ENCODE measurements at places on chromosomes 7 and 10.
A peak's percentile ranks its signal among the peaks of the same experiment; 100 is the strongest.

- DNase-seq = no peak
Measured at GRCh38 chr10:119407254-119407777, 135.2 kb downstream of the RGS10 start.

DNA sequence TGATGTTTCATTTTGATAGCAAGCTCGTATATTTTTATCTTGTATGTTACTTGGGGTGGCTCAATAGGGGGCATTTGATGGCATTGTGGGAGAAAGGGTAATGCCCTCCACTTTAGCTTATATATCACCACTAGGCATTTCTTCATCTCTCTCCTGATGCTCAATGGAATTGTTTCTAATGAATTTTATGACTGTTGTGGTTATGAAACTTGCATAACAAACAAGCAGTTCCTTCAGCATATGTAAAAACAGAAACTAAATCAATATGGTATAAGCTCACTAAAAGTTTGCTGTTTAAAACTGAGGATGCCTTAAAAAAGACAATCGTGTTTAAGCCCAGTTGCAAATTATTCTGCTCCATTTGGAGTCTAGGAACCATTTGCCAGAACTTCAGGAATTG, 75.5 kb downstream of the CDK14 start:
- DNase-seq = no peak

- DNase-seq = no peak
Measured at GRCh38 chr10:57849691-57850357, 417.9 kb downstream of the IPMK start.

- no peak for DNase-seq
Measured at GRCh38 chr10:90604636-90605035, 253.2 kb downstream of the HTR7 start.

GRCh38 chr10:62528441-62528840, 154.3 kb downstream of the ZNF365 start:
- DNase-seq = no peak

DNA sequence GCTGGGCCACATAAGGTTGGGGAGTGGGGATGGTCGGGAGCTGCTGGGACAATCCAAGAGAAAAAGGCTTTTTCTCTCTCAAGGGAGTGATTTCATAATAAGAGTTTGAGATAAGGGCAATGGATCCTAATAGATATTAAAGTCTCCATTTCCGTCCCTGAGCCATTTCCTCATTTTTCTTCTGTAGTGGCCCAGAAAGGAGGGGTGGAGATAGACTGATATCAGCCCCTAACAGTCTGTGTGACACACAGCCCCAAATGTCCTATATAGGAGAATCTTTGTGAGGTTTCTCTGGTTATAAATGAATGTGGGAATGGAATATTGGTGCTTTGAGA, 35.2 kb downstream of the PRSS2 start:
- no peak for DNase-seq

DNA sequence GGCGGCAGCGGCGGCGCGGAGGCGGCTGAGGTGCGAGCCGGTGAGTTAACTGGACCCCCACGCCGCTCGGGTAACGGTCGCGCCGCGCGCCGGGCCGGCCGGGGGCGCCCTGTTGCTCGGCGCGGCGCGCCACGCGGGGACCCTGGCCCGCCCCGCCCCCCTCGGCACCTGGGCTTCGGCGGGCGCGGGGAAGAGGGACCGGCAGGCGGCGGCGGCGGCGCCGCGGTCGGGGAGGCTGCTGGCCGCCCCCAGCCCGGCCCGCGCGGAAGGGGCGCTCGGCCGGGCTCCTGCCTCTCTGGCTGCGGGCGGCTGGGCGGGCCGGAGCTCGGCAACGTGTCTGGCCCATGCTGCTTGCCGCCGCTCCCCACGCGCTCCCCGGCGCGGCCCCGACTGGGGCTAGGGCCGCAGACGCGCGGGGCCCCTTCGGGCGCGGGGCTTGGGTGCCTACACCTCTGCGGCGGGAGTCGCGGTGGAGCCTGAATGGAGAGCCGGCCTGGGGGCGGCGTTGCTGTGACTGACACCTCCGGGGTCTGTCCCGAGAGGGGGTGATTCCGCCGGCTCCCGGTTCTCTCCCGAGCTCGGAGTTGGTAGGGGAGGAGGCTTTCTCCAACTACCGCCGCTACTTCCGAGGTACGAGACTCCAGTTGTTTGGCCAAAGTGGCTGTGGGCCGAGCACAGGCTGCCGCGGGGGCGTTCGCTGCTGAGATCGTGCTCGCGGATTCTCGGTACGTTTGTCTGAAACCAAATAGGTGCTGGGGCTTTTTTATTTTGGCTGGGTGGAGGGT, 494 bp downstream of the PALS2 start:
- DNase-seq = peak; percentile 27

DNA sequence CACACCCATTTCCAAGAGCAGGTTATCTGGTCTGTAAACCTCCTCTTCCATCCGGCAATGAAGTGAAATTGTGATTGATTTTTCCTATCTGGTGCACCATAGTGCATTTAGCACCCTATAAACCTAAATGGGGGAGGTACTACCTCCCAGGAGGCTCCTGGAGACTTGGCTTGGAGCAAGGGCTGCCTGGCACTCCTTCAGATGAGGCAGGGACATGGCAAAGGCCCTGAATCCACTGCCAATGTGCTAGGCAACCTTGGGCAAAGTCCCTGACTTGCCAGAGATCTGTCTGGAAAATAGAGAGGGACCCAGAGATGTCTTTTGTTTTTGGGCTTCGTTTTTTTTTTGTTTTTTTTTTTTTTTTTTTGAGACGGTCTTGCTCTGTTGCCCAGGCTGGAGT, 6.7 kb upstream of the GRID1 start:
- no peak for DNase-seq

DNA sequence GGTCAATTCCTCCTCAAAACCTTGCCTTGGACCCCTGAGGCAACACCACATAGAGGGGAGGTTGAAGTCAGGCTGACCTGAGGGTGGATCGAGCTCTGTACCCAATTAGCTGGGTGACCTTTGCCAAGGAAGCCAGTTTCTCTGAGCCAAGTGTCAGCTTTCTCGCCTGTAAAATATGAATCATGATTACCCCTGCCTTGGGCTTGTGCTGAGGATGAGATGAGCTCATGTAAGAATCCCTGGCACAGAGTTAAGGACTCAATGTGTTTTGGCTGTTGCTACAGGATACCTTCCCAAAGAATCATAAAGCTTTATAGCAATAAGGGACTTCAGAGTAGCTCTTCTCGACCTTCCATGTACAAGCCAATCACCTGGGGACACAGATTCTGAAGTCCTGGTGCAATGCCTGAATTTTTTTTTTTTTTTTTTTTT, 43.5 kb upstream of the CACUL1 start:
- DNase-seq = no peak

GRCh38 chr10:100004805-100005510, 4.8 kb downstream of the DNMBP start:
- no peak for DNase-seq

- DNase-seq = no peak
Measured at GRCh38 chr7:3670898-3671297, 369.8 kb downstream of the SDK1 start.

DNA sequence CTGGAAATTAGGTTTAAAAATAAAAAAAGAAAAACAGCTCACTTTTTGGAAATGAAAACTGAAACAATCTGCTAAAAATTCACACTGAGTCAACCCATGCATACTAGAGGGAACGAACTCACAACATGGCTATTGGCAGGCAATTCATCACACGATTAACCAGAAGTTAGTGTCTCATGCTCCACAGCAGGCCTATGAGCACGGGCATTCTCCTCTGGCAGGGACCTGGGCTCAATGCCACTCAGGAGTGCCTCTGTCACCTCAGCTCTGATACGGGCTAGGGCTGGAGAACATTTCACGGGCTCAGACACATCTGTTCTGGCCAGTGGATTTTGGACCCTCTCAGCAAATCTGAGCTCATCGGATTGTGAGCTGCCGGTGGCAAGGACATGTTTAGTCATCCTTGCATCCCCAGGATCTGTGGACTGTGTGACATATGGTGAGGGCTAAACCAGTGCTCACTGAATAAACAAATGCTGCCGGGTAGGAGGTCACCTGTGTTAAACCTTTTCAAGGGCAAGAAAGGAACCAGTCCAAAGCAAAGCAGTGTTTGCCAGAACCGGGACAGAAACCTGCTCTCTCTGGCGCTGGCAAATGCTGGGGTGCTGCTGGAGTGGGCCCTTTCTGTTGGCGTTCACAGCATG, 40.1 kb downstream of the POLR3A start:
- DNase-seq = no peak

- no peak for DNase-seq
Measured at GRCh38 chr10:27319752-27320431, 79.3 kb upstream of the ACBD5 start.

- no peak for DNase-seq
Measured at GRCh38 chr7:18505870-18506460, 10.4 kb downstream of the HDAC9 start.

DNA sequence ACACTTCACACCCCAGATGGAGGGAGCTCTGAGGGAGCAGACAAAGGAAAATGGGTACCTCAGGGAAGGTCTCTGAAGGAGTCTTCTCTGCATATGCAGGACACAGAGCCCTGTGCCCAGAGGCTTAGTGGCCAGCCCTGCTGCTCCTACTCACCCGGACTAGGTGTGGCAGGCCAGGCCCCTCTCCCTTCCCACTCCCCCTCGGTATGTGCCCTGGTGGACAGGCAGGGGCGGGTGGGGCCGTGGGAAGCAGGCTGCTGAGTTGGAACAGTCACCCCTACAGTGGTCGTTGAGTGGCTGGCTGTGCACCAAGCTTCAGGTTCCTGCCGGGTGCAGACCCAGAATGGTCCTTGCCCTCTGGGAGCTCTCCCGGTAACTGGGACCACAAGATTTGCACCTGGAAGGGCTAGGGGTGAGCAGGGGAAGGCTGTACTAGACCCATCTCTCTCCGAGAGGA, 68.6 kb downstream of the ZMIZ1 start:
- DNase-seq = no peak

GRCh38 chr7:116329686-116330503, 119.6 kb downstream of the TES start:
- no peak for DNase-seq

DNA sequence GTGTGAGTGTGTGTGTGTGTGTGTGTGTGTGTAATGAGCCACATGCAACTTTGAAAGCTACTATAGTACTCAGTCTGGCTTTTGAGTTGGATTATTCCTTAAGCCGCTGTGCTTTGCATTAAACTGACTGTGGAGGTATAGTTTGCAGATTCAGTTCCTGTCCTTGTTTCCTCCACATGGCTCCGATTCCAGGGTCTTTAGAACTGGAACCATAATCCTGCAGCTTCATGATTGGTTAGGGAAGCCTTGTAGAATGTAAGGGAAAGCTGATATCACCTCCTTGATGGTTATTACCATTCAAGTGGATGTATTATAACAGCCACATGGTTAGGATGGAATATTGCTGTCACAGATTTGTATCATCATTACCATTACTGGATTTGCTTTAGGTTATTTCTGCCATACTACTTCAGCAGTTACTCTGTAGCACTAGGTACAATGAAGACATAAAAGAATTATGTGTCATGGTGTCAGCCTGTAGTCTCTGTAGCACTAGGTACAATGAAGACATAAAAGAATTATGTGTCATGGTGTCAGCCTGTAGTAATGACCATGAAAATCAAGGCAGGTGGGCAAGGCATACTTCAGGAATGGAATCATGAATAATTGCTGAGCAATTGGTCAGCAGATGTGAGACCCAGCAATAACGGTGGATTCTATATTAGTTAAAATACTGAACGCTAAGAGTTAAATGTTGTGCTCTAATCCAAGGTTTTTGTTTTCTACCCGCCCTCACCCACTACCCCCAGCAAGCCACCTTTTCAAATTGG, 275.1 kb upstream of the FZD1 start:
- no peak for DNase-seq

- no peak for DNase-seq
Measured at GRCh38 chr10:13909516-13910258, 322.9 kb downstream of the PRPF18 start.
